ENCODE measurements at places on chromosomes 7 and 10. TPM values are rescaled to one million over a fixed set of nuclear protein-coding genes. Genes with fewer than 3 reads are reported as not detected.

The DDX21 gene
- total RNA-seq, result 131 TPM

The ATG9B gene
- total RNA-seq, result not detected

The TFPI2 gene
- 254 TPM for total RNA-seq

The ASAH2 gene
- total RNA-seq, result 0.32 TPM

The LRIT1 gene
- not detected for total RNA-seq

The FZD1 gene
- total RNA-seq, result 0.97 TPM

The SLIT1 gene
- under 0.01 TPM for total RNA-seq

The STRIP2 gene
- total RNA-seq, result 11.2 TPM

The TAS2R5 gene
- total RNA-seq, result 0.32 TPM

The NPC1L1 gene
- total RNA-seq, result not detected

The SFTPD gene
- total RNA-seq, result not detected

The TMEM229A gene
- total RNA-seq, result not detected

The HOXA2 gene
- total RNA-seq, result 0.15 TPM

The CDK1 gene
- total RNA-seq, result 88.8 TPM

The FAM180A gene
- total RNA-seq, result not detected

The FXYD4 gene
- total RNA-seq, result not detected

The FAM131B gene
- 1.4 TPM for total RNA-seq

The JAZF1 gene
- 4.7 TPM for total RNA-seq

The MKRN1 gene
- 50.3 TPM for total RNA-seq

The IL2RA gene
- total RNA-seq, result not detected

The SSC4D gene
- 0.65 TPM for total RNA-seq

The VIPR2 gene
- not detected for total RNA-seq

The PRF1 gene
- total RNA-seq, result not detected

The SLC39A12 gene
- total RNA-seq, result not detected

The PLXDC2 gene
- total RNA-seq, result under 0.01 TPM

The ABCA13 gene
- total RNA-seq, result under 0.01 TPM

The PRTFDC1 gene
- total RNA-seq, result 19.9 TPM

The NSMCE4A gene
- 67.3 TPM for total RNA-seq

The HOGA1 gene
- total RNA-seq, result 0.32 TPM

The WNT8B gene
- not detected for total RNA-seq

The PAPSS2 gene
- total RNA-seq, result 43.5 TPM

The KNDC1 gene
- under 0.01 TPM for total RNA-seq

The PDGFA gene
- total RNA-seq, result 91.9 TPM

The AKR1C8 gene
- total RNA-seq, result not detected

The DBF4 gene
- total RNA-seq, result 38.6 TPM

The CD36 gene
- total RNA-seq, result 0.15 TPM

The LRRN3 gene
- total RNA-seq, result 0.15 TPM

The RNF133 gene
- 1.1 TPM for total RNA-seq

The TRPV5 gene
- not detected for total RNA-seq

The HECW1 gene
- not detected for total RNA-seq

The PVRIG gene
- not detected for total RNA-seq

The JCAD gene
- total RNA-seq, result 37.4 TPM

The CYP3A7 gene
- total RNA-seq, result not detected

The TSPAN12 gene
- 16.2 TPM for total RNA-seq

The TMEM176B gene
- total RNA-seq, result not detected

The C10orf143 gene
- 0.65 TPM for total RNA-seq
